Posterior vena cava (tissue), 2 donors: ENCODE measurements at places on chromosomes 4 and X. TPM values are rescaled to one million over a fixed set of nuclear protein-coding genes. Genes with fewer than 3 reads are reported as not detected.

- no peak for DNase-seq
Measured at GRCh38 chr4:184039963-184040383, 134.9 kb downstream of the STOX2 start.

- DNase-seq = no peak
Measured at GRCh38 chr4:145043306-145043705, 54.7 kb downstream of the ANAPC10 start.

TMSB15B gene
- 4.9 TPM for total RNA-seq

PHOX2B gene
- not detected for total RNA-seq

ARHGAP10 gene
- total RNA-seq = 80.5 TPM

L1CAM gene
- total RNA-seq = 3.8 TPM

DNA sequence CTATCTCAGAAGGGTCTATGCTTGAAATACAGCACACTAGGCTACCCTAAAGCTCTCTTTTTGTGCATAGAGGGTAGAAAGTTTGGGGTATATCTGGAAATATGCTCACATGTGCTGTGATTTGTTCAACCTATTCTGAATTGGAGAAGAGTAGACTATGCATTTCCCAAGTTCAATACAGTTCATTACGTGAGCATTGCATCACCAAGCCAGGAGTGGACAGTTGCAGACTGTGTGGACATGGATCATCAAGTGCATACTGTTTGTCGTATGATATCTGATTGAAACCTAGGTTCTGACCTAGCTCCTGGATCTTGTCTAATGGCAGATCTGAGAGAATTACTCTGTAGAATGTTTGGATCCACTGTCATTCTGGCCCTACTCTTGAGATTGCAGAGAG, 161.1 kb downstream of the FRAS1 start:
- DNase-seq = no peak
